Hematopoietic multipotent progenitor cell (in vitro differentiated cells): ENCODE measurements at places on chromosomes 2 and 18. TPM values are rescaled to one million over a fixed set of nuclear protein-coding genes. Genes with fewer than 3 reads are reported as not detected.

Gene VWA3B
- under 0.01 TPM for total RNA-seq

Gene CLEC4F
- not detected for total RNA-seq

Gene MXD1
- total RNA-seq, result 19.4 TPM

Gene PLGLB1
- 2.4 TPM for total RNA-seq

Gene DLGAP1
- 0.27 TPM for total RNA-seq

Gene IL18RAP
- 0.27 TPM for total RNA-seq
